Upper lobe of right lung (tissue), 1 donor: ENCODE measurements at places on chromosomes 7 and 10. TPM values are rescaled to one million over a fixed set of nuclear protein-coding genes. Genes with fewer than 3 reads are reported as not detected.

Gene FFAR4
- 4.9 TPM for total RNA-seq

Gene TFPI2
- total RNA-seq: 7.1 TPM

Gene PPP1R3A
- total RNA-seq: not detected

Gene CLCN1
- not detected for total RNA-seq

GRCh38 chr7:132030086-132030568 is 473.7 kb upstream of the PODXL start:
- H3K4me3 ChIP-seq: no peak overlapping the region
- peaks cover 12% of the 10 kb centered on the region for H3K4me1 ChIP-seq
- peak; percentile 63 for DNase-seq
- H3K36me3 ChIP-seq: no peaks in the 10 kb centered on the region
- no peaks in the 10 kb centered on the region for H3K27me3 ChIP-seq

DNA sequence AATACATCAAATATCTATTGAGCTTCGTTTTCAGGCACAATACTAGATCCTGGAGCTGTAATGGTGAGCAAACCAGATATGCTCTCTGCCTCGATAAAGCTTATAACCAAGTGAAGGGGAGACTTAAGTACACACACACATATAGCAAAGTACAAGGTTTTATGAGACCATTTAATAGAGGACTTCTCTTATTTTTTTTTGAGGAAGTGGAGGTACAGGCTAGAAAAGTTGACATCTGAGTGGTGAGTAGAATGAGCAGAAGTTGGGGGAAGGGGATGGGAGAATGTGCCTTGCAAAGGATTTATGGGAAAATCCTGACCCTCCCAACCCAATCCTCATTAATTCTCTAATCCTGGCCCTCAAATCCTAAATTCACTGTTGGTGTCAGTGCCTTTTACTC is 7.7 kb downstream of the CCDC136 start:
- no peaks in the 10 kb centered on the region for H3K27me3 ChIP-seq
- no peak overlapping the region for H3K4me3 ChIP-seq

DNA sequence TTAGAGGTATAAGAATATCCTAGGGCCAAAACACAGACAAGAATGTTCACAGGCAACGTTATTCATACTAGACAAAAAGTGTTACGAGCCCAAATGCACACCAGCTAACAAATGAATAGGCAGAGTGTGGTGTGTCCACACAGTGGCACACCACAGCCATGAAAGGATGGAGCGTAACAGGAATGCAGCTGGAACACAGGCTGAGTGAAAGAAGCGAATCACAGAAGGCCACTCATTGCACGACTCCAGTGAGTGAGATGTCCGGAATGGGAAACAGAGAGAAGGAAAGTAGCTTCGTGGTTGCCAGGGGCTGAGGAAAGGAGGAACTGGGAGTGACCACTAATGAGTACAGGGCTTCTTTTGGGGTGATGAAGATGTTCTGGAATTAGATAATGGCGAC is 198.8 kb downstream of the TNS3 start:
- peaks cover 7% of the 10 kb centered on the region for H3K36me3 ChIP-seq
- peaks cover 15% of the 10 kb centered on the region for H3K4me1 ChIP-seq
- no peak overlapping the region for H3K27ac ChIP-seq
- no peak overlapping the region for H3K4me3 ChIP-seq
- DNase-seq: no peak
- no peaks in the 10 kb centered on the region for H3K27me3 ChIP-seq

DNA sequence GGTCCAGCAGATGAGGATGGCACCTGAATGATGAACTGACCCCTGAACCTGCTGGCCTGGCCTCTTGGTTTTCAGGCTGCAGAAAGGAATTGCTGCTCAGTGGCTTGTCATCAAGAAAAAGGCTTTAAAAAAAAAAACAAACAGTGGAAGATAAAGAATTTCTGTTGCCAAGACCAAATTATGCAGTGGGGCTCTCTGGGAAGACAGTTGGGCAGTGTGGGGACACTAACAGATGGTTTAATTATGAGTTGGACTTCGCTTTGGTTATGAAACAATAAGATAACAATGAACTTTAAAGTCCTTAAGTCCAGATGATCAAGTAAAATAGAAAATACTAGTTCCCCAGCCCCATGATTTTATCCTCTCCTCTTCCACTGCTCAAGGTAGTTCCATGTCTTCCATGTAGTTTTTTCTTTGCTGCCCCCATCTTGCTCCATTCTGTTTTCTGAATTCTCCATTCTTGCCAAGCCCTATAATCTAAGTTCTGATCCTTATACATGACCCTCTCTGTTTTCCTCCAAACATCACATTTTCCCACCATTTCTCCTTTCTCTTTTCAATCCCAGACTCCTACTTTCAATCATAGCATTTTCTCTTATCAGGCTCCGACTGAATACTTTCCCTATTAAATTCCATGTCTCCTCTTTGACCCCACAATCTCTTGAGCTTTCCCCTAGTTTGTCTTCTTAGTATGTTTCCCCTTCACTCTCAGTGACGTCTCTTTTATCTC is 52.6 kb downstream of the ANK3 start:
- H3K4me1 ChIP-seq: no peaks in the 10 kb centered on the region
- no peak for DNase-seq
- no peaks in the 10 kb centered on the region for H3K36me3 ChIP-seq
- H3K27ac ChIP-seq: no peak overlapping the region

DNA sequence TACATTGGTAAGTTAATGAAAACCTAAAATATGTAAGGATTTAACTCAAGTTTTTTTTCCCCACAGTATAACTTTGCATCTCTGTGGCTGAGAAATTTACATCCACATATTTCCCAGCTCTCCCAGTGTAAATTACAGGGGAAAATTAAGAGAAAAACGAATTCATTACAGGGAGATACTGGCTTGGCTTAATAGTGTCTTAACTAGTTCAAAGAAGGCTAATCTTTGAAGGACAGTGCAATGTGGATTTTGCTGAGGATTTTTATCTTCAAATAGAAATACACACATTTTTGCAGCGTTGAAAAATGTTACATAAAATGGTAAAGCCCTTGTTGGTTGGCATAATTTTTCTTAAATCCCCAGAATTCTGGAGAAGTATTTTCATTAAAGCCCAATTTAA is 1.5 kb downstream of the CBX3 start:
- no peak for DNase-seq
- peaks cover 23% of the 10 kb centered on the region for H3K4me1 ChIP-seq
- H3K27ac ChIP-seq: no peak overlapping the region

DNA sequence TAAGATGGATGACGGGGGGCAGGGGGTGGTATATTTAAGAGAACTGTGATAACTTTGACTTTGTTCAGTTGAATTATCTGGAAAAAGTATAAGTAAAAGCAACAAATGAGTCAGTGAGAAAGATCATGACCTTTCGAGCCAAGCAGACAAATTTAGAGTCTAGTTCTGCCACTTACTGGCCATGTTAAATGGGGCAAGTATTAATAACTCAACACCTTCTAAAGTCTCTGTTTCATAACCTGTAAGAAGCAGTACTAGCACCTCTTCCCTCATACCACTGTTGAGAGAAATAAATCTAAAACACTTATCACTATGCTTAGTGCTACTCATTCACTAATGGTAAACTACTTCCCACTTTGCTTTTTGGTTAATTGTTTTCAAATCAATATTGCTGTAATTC is 604.4 kb upstream of the LRRN3 start:
- H3K27ac ChIP-seq: no peak overlapping the region
- H3K4me1 ChIP-seq: no peaks in the 10 kb centered on the region
- H3K4me3 ChIP-seq: no peak overlapping the region
- H3K36me3 ChIP-seq: no peaks in the 10 kb centered on the region
- H3K27me3 ChIP-seq: no peaks in the 10 kb centered on the region
- no peak for DNase-seq
